ENCODE measurements at places on chromosomes 6 and 20.

DNA sequence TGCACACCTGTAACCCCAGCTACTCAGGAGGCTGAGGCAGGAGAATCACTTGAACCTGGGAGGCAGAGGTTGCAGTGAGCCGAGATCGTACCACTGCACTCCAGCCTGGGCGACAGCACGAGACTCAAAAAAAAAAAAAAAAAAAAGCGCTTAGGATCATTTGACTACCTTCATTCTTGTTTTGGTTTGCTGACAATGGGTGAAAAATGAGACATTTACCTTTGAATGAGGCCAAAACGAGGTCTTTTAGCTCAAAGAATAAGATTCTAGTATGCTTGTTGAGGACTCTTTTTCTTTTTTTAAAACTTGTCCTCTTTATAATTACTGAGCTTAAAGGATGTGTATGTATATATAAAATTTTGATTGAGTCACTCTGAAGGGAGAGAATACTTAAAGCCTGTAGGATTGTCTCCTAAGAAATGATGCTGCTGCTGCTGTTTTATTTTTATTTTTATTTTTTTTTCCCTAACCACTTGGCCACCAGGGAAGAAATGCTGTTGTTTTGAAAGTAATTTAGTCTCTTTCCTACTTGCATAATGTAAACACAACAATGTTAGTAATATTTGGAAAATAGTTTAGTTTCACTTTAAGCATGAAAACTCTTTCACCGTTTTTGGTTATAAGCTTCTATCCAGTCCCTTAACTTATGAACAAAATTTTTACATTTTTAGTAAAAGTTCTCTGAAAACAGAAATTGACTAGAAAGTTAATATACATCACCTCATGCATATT lies 7.9 kb downstream of the UBR2 start:
- no peak for DNase-seq

GRCh38 chr20:47150403-47151152 lies 205.9 kb downstream of the ZMYND8 start:
- DNase-seq = no peak

- no peak for DNase-seq
These were observed 93.8 kb downstream of the GPR63 start for GRCh38 chr6:96743496-96743895.

DNA sequence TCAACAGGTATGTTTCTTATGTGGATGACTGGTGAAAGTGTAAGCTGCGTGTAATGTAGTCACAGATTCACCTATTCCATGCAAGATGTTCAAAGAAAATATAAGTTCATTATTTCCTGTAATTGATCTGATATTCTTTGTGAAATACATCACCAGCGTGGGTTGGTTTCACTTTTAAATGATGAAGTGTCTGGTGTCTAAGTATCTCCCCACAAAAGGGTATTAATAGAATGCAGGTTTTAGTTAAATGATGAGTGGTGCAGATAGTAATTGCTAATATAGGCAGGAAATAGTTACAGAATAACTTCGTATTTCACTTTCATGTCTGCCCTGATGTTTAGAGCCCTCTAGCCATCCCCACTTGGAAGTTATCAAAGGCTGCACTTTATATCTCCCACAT lies 22.2 kb downstream of the PGBD1 start:
- no peak for DNase-seq

DNA sequence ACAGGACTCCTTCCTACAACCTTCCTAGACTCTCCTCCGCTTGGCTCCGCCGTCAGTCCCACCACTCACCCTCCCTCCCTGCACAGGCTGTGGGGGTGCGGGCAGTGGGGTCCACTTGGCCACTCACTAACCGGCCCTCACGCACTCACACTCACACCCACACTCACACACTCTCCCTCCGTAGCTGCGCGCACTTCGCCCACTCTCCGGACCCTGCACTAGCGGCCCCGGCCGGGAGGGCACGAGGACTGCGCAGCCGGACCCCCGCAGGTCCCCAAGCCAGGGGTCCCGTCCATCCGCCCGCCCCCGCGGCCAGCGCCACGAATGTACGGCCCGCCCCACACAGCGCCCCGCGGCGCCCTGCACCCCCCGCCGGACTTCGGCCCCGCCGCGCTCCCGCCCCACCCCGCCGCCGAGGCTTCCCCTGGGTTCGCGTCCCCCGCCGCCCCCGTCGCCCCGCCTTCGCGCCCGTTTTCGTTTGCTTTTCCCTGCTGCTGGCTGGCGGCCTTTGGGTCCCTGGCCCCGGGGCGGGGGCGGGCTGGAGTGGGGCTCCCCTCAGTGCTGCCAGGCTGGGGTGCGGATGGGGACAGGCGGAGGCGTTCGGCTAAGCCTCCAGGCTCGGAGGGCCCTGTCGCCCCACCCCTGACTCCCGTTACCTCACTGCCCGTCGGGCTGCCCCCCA lies 23.0 kb upstream of the SLC22A7 start:
- DNase-seq = no peak

GRCh38 chr20:4073852-4074741 lies 58.7 kb upstream of the RNF24 start:
- DNase-seq = no peak

DNA sequence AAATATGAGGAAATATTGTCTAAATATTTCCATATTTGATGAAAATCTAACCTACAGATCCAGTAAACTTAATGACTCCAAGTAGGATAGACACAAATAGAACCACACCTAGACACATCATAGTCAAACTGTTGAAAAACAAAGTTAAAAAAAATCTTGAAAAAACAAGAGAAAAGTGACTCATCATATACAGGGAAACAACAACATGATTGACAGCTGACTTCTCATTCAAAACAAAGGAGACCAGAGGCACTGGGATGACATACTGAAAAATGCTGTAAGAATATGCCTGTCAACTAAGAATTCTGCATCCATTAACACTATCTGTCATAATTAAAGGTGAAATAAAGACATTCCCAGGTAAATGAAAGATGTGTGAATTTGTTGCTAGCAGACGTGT lies 38.8 kb downstream of the BMP2 start:
- DNase-seq = no peak

GRCh38 chr20:62893700-62894099 lies 32.1 kb upstream of the TCFL5 start:
- no peak for DNase-seq

DNA sequence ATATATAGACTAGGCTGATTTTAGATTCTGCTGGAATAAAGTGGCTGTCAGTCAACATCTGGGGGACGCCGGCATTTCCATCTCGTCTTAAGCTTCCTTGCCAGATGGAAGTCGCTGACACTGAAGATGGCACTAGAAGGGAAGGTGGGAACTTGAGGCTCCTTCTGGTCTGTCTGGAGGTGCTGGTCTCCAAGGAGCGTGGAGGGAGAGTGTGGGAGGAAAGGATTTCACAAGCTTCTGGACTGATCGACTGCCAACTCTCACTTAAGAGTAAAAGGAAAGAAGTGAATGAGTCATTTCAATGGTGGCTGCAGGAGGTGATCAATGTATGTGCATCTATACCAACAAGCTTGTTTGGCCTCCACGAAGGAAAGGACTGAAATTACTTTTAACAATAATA lies 40.4 kb downstream of the DUSP22 start:
- no peak for DNase-seq

- DNase-seq = no peak
These were observed 3.1 kb downstream of the NNAT start for GRCh38 chr20:37523911-37524700.

- no peak for DNase-seq
These were observed 86.1 kb upstream of the SIRPA start for GRCh38 chr20:1809131-1809572.

GRCh38 chr6:14718861-14719260 lies 527.0 kb upstream of the JARID2 start:
- no peak for DNase-seq

GRCh38 chr6:89184344-89184743 lies 32.8 kb downstream of the GABRR1 start:
- no peak for DNase-seq

DNA sequence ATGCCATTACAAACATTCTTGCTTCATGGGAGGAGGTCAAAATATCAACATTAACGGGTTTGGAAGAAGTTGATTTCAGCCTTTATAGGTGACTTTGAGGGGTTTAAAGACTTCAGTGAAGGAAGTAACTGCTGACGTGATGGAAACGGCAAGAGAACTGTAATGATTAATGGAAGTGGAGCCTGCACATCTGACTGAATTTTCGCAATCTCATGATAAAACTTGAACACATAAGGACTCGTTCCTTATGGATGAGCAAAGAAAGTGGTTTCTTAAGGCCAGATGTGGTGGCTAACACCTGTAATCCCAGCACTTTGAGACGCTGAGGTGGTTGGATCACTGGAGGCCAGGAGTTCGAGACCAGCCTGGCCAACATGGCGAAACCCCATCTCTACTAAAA lies 226.1 kb downstream of the BCAS1 start:
- no peak for DNase-seq

GRCh38 chr20:52003415-52003814 lies 188.2 kb downstream of the ZFP64 start:
- no peak for DNase-seq

DNA sequence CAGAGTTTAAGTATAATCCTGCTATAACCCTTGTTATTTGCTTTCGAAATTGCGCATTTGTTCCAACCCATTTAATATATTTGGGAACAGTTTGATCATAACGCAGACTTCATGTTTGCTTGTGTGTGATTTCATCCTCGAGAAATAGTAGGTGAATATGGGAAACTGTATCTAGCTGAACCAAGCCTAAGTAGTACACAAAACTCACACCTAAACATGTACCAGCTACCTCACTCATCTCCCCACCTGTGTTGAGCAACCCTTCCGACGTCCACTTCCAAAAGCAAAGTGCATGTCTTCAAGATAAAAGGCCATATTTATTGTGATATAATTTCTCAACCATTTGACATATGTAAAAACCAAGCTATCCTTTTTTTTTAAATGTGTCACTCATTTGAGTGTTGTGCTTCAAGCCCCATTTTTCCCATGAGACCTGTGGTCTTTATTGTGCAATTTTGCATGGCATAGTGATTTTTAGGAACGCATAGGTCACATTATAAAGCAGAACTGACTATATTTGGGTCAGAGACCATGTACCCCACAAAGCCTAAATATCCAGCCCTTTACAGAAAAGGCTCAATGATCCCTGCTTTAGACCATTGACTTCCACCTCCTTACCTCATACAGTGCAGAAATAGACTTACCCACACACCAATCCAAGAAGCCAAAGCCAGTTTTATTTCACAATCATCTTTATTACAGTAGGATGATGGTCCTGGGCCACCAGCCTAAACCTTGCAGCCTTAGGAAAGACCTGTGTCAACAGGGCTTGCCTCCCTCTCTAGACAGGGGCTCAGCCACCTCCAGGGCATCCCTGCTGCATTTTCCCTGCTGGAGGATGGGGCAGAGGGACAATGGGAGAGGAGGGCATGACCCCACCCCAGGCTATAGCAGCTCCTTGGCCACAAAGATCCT lies 7.1 kb downstream of the CCND3 start:
- no peak for DNase-seq

DNA sequence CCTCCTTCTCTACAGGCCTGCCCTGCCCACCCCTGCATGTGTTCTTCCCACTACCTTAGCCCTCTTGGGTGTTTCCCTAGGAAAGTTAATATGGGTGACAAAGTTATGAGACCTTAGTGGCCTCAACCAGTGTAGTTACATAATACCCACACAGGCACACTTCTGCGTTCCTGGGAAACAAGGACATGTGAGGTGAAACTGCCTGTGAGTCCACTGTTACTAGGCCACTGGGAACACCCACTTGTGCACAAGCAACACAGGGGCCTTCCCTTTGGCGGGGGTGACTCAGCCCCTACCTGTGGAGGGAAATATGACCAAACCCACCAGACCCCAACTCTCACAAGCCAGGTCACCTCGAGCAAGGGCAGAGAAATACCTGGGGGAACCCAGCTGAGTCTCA lies 12.8 kb downstream of the PI16 start:
- no peak for DNase-seq

DNA sequence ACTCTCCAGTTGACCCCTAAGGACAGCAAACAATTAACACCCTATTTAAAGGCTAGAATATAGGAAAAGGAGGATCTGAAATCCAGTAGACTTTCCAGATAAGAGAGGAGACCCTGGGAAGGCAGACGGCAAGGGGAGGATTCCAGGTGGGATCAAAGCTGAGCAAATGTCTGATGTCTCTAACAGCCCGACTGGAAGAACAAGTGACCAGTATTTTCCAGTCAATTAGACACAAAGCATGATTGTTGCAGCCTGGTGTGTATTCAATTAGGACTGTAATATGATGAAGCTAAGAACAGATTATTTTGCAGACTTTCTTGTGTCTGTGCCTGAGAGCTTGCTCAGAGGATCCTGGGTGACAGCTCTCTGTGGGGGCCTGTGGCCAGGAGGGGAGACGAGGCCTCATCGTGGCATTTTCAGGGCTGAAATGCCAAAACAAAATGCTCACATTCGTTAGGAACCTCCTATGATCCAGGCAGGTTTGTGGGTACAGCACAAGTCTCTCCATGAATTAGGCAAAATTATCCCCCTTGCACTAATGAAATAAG lies 471.8 kb upstream of the AGPAT4 start:
- DNase-seq = no peak
